ENCODE measurements at places on chromosomes 12 and 14.

GRCh38 chr12:46773586-46774321, 52.0 kb downstream of the SLC38A4 start:
- DNase-seq: no peak

DNA sequence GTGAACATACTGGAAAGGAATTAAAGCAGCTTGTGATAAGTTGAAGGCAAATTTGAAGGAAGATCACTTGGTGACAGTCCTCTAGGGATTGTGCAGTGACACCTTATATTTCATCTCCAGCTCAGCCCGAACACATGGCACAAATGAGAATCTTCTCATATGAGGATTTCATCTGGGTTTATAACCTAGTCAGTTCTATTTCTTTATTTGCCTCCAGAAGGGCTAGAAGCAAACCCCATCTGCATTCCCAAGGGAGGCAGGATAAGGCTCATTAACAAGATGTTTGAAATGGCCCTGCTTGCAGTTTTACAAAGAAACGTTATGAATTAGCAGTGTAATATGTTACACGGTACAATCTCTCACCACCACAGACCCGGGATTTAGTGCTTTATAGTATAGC, 90.7 kb upstream of the KRR1 start:
- no peak for DNase-seq

DNA sequence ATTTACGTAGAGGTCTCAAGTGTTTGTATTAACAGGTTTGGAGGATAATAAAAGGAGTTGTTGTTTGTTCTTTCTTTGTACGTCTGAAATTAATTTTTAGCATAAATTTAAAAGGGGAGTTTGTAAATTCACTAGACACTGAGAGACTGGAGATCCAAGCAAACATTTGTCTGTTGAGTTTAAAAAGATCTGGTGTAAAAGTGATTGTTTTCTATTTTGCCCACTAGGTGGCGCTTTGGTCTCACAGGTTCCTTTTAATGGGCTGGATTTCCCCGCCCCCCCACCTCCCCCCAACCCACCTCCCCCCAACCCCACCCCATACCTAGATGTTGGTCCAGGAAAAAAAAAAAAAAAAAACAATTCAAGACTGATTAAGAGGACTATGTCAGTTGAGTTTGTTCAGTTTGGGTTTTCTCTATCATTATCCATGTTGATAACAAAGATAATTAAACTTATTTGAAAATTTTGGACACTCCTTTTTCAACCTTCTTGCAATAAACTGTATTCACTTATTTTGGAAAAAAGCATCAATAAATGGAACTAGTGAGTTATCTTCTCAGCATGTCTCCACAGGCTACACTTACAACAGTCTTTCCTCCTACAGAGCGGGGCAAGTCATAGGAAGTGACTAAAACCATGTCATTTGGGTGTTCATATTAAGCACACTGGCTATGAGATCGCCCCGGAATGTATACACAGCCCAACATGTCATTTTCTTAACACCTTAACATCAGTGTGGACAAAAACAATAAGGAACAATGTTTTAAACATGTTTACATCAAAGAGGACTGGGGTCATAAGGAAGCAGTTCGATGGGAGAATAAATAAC, 841.1 kb downstream of the NRXN3 start:
- no peak for DNase-seq

DNA sequence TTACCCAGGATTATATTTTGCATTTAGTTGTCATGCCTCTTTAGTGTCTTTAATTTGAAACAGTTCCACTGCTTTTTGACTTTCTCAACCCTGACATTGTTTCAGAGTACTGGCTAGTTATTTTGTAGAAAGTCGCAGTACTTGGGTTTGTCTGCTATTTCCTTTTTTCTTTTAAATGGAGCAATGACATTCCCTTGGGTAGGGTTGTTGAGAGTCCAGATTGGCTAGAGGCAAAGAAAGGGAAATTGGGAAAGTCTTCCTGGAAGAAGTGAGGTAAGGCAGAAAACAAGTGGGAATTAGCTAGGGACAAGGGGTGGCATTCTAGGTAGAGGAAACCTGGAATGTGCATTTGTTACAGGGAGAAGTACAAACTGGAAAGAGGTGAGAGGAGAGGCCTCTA, 245.9 kb downstream of the EMP1 start:
- DNase-seq: no peak

- no peak for DNase-seq
These were observed 53.0 kb downstream of the IFNG-AS1 start for GRCh38 chr12:68042212-68042699.

DNA sequence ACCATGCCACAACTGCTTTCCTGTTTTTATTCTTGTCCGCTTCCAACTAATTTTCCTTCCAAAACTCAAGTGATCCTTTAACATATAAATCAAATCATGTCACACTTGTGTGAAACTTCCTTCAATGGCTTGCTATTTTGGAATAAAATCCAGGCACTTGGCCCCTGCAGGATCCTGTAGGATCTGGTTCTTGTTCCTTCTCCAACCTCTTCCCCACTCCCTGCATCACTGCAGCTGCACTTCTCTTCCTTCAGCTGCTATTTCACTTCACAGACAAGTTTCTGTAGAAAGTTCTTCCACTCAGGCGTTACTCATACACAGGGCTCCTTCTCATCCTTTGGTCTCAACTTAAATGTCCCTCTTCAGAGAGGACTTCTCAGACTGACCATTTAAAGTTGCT, 239.7 kb upstream of the BTG1 start:
- DNase-seq: no peak

DNA sequence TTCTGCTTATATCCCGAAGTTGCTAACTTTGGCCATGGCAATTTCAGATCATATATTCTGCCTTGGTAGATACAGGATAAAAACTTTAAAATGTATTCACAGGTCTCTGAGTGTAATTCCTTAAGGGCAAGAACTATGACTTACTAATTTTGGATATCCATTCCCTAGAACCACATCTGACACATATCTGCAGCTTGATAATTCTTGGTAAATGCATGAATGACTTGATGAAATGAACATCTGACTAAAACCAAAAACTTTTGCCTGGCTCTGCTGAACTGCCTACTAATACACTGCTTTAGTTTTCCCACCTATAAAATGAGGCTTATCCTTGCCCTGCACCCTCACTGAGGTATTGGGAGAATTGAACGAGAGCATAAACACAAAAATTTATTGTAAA, 32.2 kb downstream of the SLC25A21 start:
- no peak for DNase-seq

- DNase-seq: no peak
These were observed 64.1 kb downstream of the SYNE3 start for GRCh38 chr14:95452176-95452892.

DNA sequence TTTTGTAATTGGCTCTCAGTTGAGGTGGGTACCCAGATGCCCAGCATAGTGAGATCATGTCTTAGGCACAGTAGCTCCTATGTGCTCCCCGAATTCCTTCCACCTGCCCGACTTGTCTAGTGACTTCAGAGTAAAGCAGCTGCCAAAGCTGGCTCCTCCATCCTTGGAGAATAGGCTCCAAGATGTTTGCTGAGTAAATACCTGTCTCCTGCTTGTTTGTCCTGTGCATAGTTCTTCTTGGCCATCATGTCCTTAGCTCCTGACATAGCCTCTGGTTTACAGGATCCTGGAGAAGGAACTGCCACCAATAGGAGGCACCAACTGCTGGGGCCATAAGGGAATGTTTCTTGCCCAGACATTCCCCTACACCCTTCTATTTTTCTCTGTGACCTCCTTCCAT, 52.6 kb upstream of the CISTR start:
- no peak for DNase-seq

DNA sequence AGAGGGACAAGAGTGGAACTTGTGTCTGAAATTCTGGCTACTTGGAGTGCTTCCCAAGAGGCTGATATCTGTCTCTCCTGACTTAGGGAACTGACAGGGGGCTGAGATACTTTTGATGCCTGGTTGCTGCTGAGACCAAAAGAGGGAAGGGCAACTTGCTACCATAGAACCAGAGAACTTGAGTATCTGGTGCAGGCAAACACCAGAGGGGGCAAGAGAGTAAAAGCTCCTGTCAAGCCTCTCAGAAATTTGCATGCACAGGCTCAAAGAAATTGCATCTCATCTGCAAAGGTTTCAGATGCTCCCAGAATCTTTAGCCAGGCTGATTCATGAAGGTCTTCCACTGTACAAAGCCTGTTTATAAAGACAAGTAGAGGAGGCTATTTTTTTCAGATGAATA, 391.3 kb upstream of the FOXG1 start:
- no peak for DNase-seq

DNA sequence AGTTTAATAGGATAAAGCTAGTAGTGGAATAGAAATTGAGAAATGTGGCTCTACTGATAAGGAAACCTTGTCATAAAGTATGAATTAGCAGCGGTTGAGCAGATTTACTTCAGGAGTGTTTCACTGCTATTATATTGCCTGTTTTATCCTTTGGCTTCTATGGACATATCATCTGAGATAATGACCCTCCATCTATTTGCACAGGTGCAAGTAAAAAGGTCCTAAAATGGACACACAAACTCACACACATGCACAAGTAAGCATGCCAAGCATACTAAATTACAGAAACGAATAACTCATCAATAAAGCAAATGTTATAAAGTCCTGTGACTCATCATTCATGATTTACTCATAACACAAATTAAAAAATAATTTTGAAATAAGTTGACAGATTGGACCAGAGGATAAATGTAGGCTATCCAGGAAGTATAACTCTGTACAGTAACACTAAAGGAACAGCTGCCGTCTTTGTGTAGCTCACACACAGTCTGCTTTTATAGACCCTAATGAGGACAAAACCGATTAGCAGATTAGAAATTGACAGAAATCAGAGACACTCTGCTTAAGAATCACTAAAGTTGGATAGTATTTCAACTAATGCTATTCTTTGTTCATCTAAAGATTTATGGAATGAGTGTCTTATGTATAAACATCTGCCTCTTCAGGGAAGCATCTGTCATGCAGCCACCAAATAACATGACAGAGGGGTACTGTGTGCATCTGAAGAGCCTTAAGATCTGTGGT, 73.9 kb downstream of the SYT1 start:
- no peak for DNase-seq

GRCh38 chr14:91372671-91373495, 44.7 kb downstream of the CCDC88C start:
- DNase-seq: no peak
